ENCODE measurements at places on chromosomes 5 and 9. TPM values are rescaled to one million over a fixed set of nuclear protein-coding genes. Genes with fewer than 3 reads are reported as not detected.

The SYK gene
- 54.9 TPM for total RNA-seq

The FBXO10 gene
- total RNA-seq: 3.4 TPM

The LCN9 gene
- total RNA-seq: not detected

The ABCA2 gene
- total RNA-seq: 4.7 TPM

The LCN2 gene
- 931 TPM for total RNA-seq

The LURAP1L gene
- 8.0 TPM for total RNA-seq

All from esophagus squamous epithelium (tissue), 5 donors.